Cardiac ventricle fibroblast (primary cell): ENCODE measurements at places on chromosomes 6 and 20. TPM values are rescaled to one million over a fixed set of nuclear protein-coding genes. Genes with fewer than 3 reads are reported as not detected.

The CFAP61 gene
- total RNA-seq, result not detected in 2 replicates

The GMPR gene
- total RNA-seq, result 1.8 and 4.4 TPM in 2 replicates

The NR2E1 gene
- not detected in 2 replicates for total RNA-seq

The KCNS1 gene
- 1.4 and 2.4 TPM in 2 replicates for total RNA-seq
